CD8-positive, alpha-beta memory T cell (primary cell): ENCODE measurements at places on chromosomes 16 and 17.
A peak's percentile ranks its signal among the peaks of the same experiment; 100 is the strongest.

- DNase-seq, result no peak
Observed at GRCh38 chr17:49439673-49440571, 25.2 kb upstream of the PHB1 start.

GRCh38 chr17:12459736-12460135, 206.0 kb upstream of the MYOCD start:
- no peak for DNase-seq

- no peak for DNase-seq
Observed at GRCh38 chr16:73845238-73846006, 451.2 kb upstream of the PSMD7 start.

DNA sequence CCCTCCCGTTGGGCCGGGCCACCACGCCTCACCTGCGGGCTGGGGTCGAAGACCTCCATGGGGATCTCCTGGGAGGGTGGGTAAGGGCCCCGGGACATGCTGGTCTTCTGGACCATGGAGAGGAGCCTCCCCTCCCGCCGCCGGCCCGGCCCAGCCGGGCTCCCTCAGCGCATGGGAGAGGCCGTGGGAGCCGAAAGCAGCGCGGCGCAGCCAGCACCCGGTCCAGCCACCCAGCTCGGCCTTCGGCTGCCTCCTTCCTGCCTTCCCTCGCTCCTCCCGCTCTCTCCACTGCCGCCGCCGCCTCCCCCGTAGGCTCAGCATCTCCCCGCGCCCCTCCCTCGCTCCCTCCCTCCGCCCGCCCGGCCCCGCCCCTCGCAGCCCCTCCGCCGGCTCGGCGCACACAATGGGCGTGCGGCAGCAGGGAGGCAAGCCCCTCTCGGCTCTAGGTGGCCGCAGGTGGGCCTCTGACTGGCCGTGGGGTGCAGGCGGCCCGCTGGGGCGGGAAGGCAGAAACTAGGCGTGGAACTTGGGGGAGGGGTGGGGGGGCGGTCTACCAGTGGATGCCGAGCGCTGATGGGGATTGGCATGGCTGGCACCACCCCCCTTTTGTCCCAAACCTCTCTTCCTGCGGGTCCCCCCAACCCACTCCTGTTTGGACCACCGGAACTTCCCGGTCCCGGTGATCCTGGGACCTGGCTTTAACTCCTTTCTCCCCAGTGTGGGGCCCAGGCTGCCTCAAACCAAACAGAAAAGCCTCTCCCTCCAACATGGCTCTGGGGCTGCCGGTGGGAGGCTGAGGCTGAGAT, at the start of gene CACNB1:
Gene CACNB1, minus strand, starts transcription at position 290 of the 806 bp plus-strand sequence. Its CDS starts 174 bp downstream, at position 116.
- DNase-seq, result peak; percentile 71

- no peak for DNase-seq
Observed at GRCh38 chr16:52787709-52788108, 240.8 kb upstream of the TOX3 start.
